NCI-H1417 treated with DMSO at 0.1 percent for 48 hours (cell line): ENCODE measurements at places on chromosomes 1 and 21.

DNA sequence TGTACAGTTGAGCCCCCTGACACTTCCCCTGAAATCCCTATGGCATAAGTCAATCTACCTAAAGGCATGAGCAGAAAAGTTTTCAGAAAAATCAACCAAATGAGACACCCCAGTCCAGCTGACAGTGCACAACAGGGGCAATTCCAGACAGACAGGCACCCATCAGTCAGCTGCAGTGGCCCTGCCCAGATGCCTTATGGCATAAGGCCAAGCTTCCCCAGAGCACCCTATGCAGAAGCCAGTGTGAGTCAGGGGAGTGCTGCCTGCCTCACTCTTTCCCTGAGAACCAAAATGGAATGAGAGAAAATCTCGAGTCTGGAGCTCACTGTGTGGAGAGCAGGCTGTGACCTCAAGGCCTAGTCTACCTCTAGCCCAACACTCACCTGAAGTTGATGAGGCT lies 38.1 kb downstream of the MRAP start:
- no peak for DNase-seq

DNA sequence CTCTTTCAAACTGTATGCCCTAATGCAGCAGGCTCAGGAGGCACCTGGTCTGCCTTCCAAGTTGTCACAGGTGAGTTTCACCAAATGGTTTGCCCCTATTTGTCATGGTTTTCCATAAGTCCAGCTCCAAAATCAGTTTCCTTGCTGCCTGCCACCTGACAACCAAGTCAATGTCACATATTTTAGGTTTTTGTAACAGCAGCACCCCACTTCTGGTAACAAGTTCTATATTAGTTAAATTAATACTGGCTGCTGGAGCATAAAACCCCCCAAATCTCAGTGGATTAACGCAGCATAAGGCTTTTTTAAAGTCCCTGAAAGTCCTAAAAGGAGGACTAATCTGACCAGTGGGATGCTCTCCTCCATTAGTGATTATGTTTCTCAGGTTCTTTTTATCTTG lies 200.7 kb downstream of the RRAGC start:
- DNase-seq: no peak

- DNase-seq: no peak
These were observed 508.6 kb downstream of the RWDD3 start for GRCh38 chr1:95742591-95743089.

GRCh38 chr1:48687282-48688045 lies 89.2 kb downstream of the BEND5 start:
- DNase-seq: no peak

DNA sequence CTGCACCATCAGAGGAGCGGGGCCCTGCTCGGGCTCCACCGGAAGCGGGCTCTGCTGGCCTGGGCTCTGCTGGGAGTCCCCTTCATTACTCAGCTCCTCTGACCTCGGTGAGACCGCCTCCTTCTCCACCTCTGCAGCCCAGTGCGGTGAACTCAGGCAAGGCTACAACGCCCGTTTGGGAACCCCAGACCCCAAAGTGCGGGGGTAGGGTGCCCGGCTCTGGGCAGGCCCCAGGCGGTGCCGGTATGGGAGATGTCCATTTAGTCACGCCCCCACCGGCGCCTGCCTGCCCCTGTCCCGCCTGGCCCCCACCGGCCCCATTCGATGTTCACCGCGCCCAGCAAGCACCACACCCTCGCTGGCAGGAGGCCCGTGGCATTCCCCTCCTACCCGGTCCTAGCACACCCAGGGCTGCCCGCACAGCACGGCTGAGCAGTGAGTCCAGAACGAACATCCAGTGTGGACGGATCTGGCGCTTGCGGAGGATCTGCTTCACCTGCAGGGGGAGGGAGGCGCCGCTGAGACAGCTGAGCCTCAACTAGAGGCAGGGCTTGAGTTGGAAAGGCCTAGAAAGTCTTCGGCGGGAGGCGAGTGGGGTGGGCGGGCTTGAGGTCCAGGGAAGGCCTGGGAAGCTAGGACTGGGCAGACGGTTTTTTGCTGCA lies 10.0 kb downstream of the MAP3K6 start:
- DNase-seq: no peak

DNA sequence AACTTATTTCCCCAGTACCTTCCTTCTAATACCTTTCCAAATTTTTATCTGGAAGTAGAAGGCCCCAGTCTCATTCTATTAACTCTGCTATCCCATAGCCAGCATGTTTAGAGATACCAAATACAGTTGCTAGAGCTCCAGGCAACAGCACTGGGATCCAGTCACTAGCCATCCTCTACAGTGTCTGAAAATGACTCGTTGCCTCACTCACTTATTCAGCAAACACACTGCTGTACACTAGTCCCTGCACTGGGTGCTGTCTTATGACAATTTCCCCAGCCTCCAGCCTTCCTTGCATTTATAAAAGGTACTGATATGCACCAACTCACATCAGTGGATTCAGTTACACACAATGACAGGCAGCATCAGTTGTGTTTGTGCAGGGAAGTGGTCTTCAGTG lies 179.0 kb downstream of the DSCAM start:
- DNase-seq: no peak

- no peak for DNase-seq
These were observed 368.0 kb upstream of the PRMT6 start for GRCh38 chr1:106688446-106688845.
